Ascending aorta (tissue), 2 donors: ENCODE measurements at places on chromosomes 12 and 14. TPM values are rescaled to one million over a fixed set of nuclear protein-coding genes. Genes with fewer than 3 reads are reported as not detected.
A peak's percentile ranks its signal among the peaks of the same experiment; 100 is the strongest.

- H3K4me3 ChIP-seq, result peak overlapping the region; percentile 71
- H3K4me1 ChIP-seq, result no peaks in the 10 kb centered on the region
- peaks cover 14% of the 10 kb centered on the region for H3K36me3 ChIP-seq
Measured at GRCh38 chr12:107760207-107760808, 629 bp downstream of the PRDM4 start.

- no peak overlapping the region for H3K27ac ChIP-seq
- no peak for DNase-seq
- H3K27me3 ChIP-seq, result no peaks in the 10 kb centered on the region
- no peak overlapping the region for H3K4me3 ChIP-seq
- H3K36me3 ChIP-seq, result no peaks in the 10 kb centered on the region
Measured at GRCh38 chr14:59823179-59823578, 47.4 kb downstream of the RTN1 start.

MORN3 gene
- not detected for total RNA-seq

- H3K36me3 ChIP-seq, result no peaks in the 10 kb centered on the region
- peak overlapping the region; percentile 74 for H3K4me3 ChIP-seq
- H3K27ac ChIP-seq, result peak overlapping the region; percentile 81
- peaks cover 9% of the 10 kb centered on the region for H3K4me1 ChIP-seq
- DNase-seq, result no peak
Measured at GRCh38 chr12:104063712-104064030, 660 bp upstream of the HCFC2 start.

DNA sequence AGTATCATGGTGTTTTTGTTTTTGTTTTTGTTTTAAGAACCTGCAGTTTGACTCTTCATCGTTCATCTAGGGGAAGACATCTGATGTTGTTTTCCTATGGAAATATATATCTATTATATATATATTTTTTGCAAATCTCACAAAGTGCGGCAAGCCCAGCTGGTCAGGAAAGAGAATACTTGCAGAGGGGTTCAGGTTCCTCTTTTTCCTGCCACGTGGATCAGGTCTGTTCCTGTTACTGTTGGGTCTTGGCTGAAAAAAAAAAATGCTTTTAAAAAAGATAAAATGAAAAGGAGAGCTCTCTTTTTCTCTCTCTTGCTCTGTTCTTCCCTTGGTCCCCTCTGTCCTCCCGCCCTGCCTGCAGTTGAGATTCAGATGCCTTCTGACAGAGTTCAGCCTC is 179.4 kb upstream of the BCL2L14 start:
- no peaks in the 10 kb centered on the region for H3K27me3 ChIP-seq
- peaks cover 15% of the 10 kb centered on the region for H3K4me1 ChIP-seq
- peak overlapping the region; percentile 73 for H3K27ac ChIP-seq
- H3K36me3 ChIP-seq, result peaks cover 44% of the 10 kb centered on the region
- H3K4me3 ChIP-seq, result no peak overlapping the region

NRXN3 gene
- 21.0 TPM for total RNA-seq

GRCh38 chr12:111405859-111406473 is at the start of gene SH2B3:
TSS of gene SH2B3 (plus strand) at chr12:111405923. CDS start at chr12:111418146, 12,223 bp downstream.
- peak within 1 kb of the TSS; percentile 91 for H3K27ac ChIP-seq
- H3K4me1 ChIP-seq, result peaks cover 15% of the 10 kb centered on the region
- DNase-seq, result no peak
- H3K27me3 ChIP-seq, result no peaks in the 10 kb centered on the region
- H3K4me3 ChIP-seq, result peak within 1 kb of the TSS; percentile 90

- H3K36me3 ChIP-seq, result peaks cover 50% of the 10 kb centered on the region
- no peak overlapping the region for H3K27ac ChIP-seq
- peaks cover 19% of the 10 kb centered on the region for H3K4me1 ChIP-seq
- H3K4me3 ChIP-seq, result no peak overlapping the region
Measured at GRCh38 chr12:49105504-49106084, 5.1 kb downstream of the LMBR1L start.

GRCh38 chr12:127041985-127042625 is 1224.9 kb upstream of the TMEM132C start:
- DNase-seq, result no peak
- H3K27ac ChIP-seq, result no peak overlapping the region
- no peaks in the 10 kb centered on the region for H3K4me1 ChIP-seq
- no peaks in the 10 kb centered on the region for H3K36me3 ChIP-seq
- H3K4me3 ChIP-seq, result no peak overlapping the region

DNA sequence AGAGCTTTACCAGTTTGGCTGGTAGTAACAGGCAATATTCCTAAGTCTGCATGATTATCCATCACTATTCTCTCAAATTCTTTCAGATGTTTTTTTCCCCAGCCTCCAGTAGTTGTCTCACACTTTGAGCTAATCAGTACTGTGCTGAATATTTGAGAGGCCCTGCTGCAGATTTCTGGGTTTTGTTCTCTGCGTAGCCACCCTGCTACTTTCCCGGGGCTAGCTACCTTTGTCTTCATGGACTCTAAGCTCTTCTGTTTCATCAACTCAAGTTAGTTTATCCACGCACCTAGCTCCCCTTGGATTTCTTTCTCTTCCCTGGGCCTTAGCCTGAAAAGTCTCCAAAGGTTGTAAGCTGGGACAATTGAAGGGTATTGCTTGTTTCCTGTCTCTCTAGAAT is 73.0 kb downstream of the FUT8 start:
- DNase-seq, result no peak
- H3K27me3 ChIP-seq, result no peaks in the 10 kb centered on the region
- no peak overlapping the region for H3K27ac ChIP-seq
- H3K4me1 ChIP-seq, result no peaks in the 10 kb centered on the region
- H3K4me3 ChIP-seq, result no peak overlapping the region
- H3K36me3 ChIP-seq, result no peaks in the 10 kb centered on the region

TRPV4 gene
- not detected for total RNA-seq

DNA sequence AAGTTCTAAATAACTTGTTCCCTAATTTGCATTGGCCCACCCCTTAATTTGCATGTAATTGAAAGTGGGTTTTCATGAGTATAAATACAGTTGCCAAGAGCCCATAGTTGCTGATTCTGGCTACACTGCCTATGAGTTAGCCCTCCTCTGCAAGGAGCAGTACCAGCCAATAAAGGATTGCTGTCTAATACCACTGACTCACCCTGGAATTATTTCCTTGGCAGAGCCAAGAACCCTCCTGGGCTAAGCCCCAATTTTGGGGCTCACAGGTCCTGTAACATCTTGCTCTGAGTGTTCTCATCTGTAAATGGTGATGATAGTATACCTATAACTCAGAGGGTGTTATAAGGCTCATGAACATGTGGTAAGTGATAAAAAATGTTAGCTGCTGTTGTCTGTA is 6.8 kb downstream of the TTC8 start:
- DNase-seq, result peak; percentile 77
- H3K4me3 ChIP-seq, result no peak overlapping the region
- H3K27ac ChIP-seq, result peak overlapping the region; percentile 81
- no peaks in the 10 kb centered on the region for H3K36me3 ChIP-seq
- no peaks in the 10 kb centered on the region for H3K27me3 ChIP-seq
- H3K4me1 ChIP-seq, result peaks cover 22% of the 10 kb centered on the region

- no peaks in the 10 kb centered on the region for H3K36me3 ChIP-seq
- no peak overlapping the region for H3K4me3 ChIP-seq
- H3K27ac ChIP-seq, result no peak overlapping the region
- no peaks in the 10 kb centered on the region for H3K4me1 ChIP-seq
- no peak for DNase-seq
Measured at GRCh38 chr14:91389150-91389549, 28.5 kb downstream of the CCDC88C start.

TEX52 gene
- not detected for total RNA-seq

LDHB gene
- total RNA-seq, result 125 TPM

- H3K36me3 ChIP-seq, result no peaks in the 10 kb centered on the region
- H3K27ac ChIP-seq, result no peak overlapping the region
- H3K4me3 ChIP-seq, result no peak overlapping the region
- no peak for DNase-seq
- no peaks in the 10 kb centered on the region for H3K4me1 ChIP-seq
Measured at GRCh38 chr12:80472236-80472635, 28.2 kb downstream of the PTPRQ start.

DNA sequence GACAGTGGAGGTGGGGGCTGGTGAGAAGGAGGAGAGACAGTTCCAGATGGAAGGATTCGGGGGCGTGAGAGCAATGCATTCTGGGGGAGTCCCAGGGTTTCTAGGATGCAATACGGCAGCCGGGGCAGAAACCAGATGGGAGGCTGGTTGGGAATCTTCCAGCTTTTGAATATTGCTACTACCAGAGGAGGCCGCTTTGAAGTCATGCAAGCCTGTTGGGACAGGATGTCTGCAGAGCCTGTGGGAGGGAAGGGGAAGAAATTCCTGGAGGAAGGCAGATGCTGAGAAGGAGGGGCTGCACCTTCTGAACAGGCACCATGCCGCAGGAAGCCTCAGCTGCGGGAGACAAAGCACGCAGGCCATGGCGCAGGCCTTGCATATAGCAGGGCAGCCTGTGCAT is 105.4 kb downstream of the APAF1 start:
- no peak overlapping the region for H3K27ac ChIP-seq
- peaks cover 3% of the 10 kb centered on the region for H3K4me1 ChIP-seq

DNA sequence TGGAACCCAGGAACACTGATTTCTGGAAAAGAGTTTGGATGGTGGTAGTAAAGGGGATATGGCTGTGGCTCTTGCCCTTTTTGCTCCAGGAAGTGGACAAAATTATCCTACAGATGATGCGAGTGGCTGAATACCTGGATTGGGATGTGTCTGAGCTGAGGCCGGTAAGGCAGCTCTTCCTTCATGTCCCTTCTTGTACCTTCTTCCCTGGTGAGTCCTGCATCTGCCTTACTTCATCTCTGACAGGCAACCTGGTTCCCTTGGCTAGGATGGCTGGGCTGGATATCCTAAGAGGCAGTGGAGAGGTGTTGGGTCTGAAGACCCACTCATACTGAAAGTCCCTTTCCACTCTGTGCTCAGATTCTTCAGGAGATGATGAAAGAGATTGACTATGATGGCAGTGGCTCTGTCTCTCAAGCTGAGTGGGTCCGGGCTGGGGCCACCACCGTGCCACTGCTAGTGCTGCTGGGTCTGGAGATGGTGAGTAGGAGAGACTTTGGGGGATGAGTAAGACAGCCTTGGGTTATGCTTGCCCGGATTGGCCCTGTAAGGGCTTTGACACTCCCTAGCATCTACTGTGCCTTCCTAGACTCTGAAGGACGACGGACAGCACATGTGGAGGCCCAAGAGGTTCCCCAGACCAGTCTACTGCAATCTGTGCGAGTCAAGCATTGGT is 8.0 kb downstream of the DGKA start:
- H3K27ac ChIP-seq, result no peak overlapping the region
- H3K4me3 ChIP-seq, result no peak overlapping the region
- no peak for DNase-seq
- H3K36me3 ChIP-seq, result peaks cover 41% of the 10 kb centered on the region
- peaks cover 12% of the 10 kb centered on the region for H3K4me1 ChIP-seq

DNA sequence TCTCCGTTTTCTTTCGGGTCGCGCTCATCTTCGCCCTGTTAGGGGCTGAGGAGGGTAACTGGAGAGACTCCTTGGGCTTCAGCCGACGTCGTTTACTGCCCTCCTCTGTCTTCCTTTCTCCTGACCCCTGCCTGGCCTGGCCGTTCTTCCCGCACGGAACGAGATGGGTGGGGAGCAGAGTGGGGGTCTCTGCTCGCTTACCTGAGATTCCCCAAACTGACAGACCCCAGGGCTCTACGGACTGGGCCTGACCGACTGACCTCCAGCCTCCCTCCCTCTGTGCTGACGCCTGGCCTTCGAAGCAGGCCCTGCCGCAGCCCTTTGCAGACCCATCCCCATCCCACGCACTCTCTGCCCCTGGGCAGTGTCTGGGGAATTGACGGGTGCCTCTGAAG is 439 bp downstream of the GOLGA5 start:
- DNase-seq, result no peak
- peak overlapping the region; percentile 93 for H3K27ac ChIP-seq
- peaks cover 14% of the 10 kb centered on the region for H3K36me3 ChIP-seq
- H3K27me3 ChIP-seq, result no peaks in the 10 kb centered on the region
- H3K4me3 ChIP-seq, result peak overlapping the region; percentile 98
- peaks cover 16% of the 10 kb centered on the region for H3K4me1 ChIP-seq

HNF1A gene
- total RNA-seq, result not detected
